ENCODE measurements at places on chromosomes 12 and 14.
A peak's percentile ranks its signal among the peaks of the same experiment; 100 is the strongest.

GRCh38 chr14:76589246-76589645, 172.0 kb upstream of the VASH1 start:
- no peak for DNase-seq

- no peak for DNase-seq
These were observed 21.7 kb downstream of the FBRSL1 start for GRCh38 chr12:132511516-132512196.

DNA sequence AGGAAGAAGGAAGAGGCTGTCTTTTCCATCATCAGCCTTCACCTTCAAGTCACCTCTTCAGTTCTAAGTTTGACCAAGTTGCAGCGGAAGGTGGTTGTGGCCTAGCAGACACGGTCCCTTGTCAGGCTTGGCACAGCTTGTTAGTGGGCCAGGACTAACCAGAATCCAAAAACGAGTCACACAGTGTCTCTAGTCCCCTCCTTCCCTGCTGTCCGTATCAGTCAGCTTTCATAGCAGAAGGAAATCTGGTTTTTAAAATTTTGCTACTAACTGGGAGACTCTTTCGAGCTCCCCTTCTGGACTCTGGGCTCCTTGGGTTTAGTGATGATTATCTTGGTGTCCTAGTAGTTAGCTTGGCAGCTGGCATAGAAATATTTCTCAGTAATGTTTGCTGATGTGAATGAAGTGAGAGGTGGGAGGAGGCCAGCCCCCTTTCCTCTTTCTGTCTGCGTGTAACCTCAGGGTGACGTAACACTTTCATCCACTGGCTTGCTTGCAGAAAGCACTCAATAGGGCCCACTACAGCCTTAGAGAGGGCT, 3.8 kb downstream of the ETV6 start:
- DNase-seq = no peak

DNA sequence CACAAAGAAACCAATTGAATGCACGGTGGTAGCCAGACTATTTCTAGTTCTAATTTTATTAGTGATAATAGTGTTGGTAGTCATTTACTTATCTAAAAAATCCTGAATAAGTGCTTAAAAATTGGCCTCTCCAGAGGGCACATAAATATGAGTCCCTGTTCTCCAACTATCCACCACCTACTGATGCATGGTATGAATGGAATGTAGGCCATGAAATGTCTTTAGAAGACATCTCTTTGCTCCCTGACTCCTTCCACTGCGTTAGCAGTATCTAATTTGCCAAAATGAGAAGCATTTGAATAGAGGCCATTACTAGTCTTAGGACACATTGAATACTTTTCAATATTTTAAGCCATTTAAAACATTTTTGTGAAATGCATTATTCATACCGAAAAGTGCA, 261.7 kb downstream of the LRFN5 start:
- DNase-seq = no peak

DNA sequence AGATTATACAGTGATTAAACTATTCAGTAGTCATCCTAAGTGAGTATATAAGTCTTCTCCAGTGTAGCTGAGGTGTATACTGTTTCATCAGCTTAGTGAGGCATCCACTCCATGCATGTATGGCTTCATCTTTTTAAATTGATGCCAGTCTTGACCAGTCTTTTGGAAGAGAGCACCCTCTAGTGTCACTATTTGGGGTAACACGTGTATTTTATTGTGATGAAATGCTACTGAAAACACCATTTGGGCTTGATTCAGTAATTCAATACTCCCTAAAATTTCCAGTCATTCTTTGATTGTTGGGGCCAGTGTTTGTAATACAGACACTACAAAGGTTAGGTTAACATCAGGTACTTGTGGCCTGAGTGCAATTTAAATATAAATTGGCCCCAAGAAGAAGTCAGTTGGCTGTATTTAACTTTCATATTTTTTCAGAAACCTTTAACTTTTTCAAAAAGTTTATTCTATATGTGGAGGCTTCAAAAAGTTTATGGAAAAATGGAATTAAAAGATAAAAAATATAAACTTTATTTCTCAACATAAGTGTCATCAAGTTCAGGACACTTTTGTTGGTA, 35.3 kb downstream of the MIPOL1 start:
- peak; percentile 39 for DNase-seq

DNA sequence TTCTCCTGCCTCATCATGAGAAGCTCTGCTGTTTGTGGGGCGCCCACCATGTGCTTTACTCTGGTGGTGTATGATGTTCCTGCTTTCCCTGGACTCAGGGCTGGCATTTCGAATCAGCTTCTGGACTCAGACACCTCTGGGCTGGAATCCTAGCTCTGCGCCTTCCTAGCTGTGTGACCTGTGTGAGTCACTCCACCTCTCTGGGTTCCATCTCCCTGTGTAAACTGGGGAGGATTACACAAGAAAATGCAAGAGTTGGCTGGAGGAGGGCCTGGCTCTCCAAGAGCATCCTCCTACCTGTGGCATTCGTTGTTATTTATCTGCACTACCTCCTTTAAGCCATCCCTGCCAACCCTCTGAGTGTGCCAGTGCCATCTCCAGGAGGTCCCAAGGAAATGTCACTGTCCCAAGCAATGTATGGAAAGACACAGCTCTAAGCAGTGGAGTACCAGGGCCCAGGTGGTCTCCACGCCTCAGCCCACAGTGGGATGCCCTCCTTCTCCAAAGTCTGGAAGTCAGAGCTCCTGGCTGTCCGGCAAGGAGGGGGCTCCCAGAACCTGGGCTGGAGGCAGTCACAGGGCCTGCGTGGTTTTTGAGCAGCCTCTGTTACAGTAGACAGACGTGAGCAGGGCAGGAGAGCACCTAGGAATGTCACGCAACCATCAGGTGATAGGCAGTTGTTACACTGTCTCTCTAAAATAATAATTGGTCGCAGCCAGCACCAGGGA, 7.3 kb upstream of the TNFAIP2 start:
- DNase-seq = no peak

DNA sequence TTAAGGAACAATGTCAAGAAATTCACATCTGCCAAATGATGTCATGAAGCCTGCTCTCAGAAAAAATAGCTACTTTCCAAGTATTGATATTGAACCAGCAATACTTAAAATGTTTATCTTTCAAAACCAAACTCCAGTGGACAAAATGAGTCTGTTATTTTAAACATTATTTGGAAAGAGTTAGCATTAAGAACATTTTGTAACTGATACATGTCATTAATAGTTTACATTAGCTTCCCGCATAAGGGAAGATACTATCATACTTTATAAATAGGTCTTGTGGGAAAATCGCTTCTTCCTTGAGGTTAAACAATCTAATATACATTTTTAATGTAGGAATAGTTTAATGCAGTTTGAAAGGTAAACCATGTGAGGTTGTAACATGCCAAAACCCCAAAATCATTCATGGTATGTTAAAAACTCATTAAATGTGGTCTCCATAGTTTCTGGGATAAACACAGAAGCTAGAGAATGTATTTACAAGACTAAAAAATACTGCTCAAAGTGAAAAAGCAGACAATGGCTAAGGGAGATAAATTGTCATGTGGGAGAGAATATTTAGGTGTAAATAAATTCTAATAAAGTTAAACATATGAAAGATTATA, 73.4 kb upstream of the ATP2B1 start:
- DNase-seq = no peak

GRCh38 chr14:35959835-35960234, 133.7 kb downstream of the BRMS1L start:
- DNase-seq = no peak

GRCh38 chr14:53634793-53635192, 321.8 kb downstream of the BMP4 start:
- no peak for DNase-seq

- no peak for DNase-seq
These were observed 164.4 kb downstream of the CAND1 start for GRCh38 chr12:67433385-67434175.

- no peak for DNase-seq
These were observed 967.9 kb downstream of the FSCB start for GRCh38 chr14:43539210-43539609.

GRCh38 chr14:102371361-102371760, 8.6 kb downstream of the TECPR2 start:
- DNase-seq = no peak

- DNase-seq = no peak
These were observed 8.1 kb downstream of the ITGA7 start for GRCh38 chr12:55699471-55700055.

GRCh38 chr14:37416264-37416663, 178.8 kb downstream of the FOXA1 start:
- no peak for DNase-seq

GRCh38 chr12:89742337-89743022, 33.8 kb upstream of the ATP2B1 start:
- DNase-seq = no peak

DNA sequence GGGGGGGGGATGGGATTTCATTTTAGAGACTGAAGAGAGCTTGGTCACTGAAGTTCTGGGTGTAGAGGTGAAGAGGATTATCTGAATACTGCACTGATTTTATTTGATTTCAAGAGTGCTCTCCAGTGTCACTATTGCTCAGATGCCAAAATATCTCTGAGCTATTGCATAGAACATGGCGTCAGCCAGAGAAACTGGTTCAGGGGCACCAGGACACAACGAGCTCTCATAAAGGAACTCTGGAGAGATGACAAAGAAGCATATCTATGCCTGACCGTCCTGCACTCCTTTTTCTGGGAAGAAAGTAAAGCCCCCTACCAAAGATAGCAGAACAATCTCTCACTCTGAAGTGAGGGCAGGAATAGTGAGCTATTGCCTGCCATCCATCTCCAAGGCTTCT, 2.0 kb downstream of the SLC7A8 start:
- no peak for DNase-seq

DNA sequence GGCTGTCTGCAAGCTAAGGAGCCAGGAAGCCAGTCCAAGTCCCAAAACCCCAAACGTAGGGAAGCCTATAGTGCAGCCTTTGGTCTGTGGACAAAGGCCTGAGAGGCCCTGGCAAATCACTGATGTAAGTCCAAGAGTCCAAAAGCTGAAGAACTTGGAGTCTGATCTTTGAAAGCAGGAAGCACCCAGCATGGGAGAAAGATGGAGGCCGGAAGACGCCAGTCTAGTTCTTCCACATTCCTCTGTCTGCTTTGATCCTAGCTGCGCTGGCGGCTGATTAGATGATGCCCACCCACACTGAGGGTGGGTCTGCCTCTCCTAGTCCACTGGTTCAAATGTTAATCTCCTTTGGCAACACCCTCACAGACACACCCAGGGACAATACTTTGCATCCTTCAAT, 58.5 kb downstream of the CAPS2 start:
- no peak for DNase-seq

GRCh38 chr14:99726538-99727095, 42.5 kb downstream of the CYP46A1 start:
- DNase-seq = no peak

DNA sequence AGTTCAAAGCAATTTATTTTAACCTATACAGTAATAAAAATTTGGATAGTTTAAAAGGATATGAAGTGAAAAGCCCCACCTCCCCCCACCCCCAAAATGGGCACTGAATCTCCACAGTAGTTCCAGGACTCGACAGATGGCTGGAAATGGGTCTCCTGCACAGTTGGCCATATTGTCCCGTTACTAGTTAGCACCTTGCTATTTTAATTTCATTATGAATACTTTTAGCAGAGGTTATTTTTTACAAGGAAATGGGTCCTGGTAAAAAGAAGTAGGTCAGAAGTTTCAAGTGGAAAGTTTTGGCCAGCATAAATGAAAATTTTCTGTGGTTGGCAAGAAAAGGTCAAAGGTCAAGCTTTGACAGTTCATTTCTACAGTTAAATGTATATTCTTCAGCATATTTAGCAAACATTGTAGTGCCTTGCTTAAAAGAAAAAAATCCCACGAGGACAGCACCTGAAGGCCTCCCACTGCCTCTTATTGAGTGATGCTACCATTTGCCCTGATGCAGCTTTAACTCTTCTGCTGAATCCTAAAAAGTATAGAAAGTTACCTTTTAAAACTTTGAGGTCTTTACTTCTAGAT, 28.3 kb downstream of the MTHFD1 start:
- no peak for DNase-seq

DNA sequence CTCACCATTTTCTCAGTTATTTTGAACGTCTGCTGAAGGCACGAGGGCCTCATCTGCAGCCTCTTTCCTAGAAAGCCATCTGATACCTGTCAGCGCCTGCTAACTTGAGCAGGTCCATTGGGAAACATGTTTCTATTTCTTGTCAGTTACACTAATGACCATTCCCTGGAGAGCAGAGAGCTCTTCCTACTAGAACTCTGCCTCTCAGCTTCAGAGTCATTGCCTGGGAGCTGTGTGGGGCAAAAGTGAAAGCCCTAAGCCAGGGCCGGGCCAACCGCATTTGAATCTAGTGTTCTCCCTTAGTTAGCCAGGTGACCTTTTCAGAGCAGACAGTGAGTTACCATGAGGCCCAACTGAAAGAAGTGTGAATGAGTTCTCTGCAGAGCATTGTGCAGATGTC, 135.8 kb downstream of the EML1 start:
- DNase-seq = no peak
